ENCODE measurements at places on chromosomes 5 and 9. TPM values are rescaled to one million over a fixed set of nuclear protein-coding genes. Genes with fewer than 3 reads are reported as not detected.

GRIN3A gene
- 0.02 TPM for total RNA-seq

PIP5KL1 gene
- 6.8 TPM for total RNA-seq

KCNIP1 gene
- not detected for total RNA-seq

GRM6 gene
- total RNA-seq, result not detected

GRIA1 gene
- total RNA-seq, result not detected

PRUNE2 gene
- 0.86 TPM for total RNA-seq

NFIB gene
- total RNA-seq, result not detected

ACTBL2 gene
- not detected for total RNA-seq

SLC6A3 gene
- total RNA-seq, result not detected

GRCh38 chr5:61280761-61281427 lies 51.2 kb upstream of the ZSWIM6 start:
- DNase-seq, result no peak

DNA sequence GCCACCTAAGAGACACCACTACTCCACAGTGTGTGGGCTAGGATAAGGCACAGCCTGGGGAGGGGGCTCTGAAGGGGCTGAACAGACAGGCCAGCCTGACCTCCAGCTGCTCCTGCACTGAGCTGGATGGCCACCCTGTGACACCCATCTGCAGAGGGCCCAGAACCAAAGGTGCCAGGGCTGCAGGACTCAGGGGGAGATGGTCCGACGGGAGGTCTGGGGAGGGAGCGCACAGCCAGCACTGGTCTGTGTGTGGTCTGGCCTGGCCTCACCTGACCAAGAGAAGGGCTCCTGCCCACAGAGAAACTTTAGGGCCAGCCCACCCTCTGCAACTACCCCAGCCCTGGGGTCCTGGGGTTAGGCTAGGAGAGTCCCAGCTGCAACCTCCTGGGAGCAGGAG lies 789 bp downstream of the LTC4S start:
- DNase-seq, result no peak

- DNase-seq, result no peak
These were observed 355.3 kb downstream of the NR2F1-AS1 start for GRCh38 chr5:93225748-93226147.

GRCh38 chr9:109619310-109619709 lies 121.2 kb upstream of the PTPN3 start:
- DNase-seq, result no peak

DNA sequence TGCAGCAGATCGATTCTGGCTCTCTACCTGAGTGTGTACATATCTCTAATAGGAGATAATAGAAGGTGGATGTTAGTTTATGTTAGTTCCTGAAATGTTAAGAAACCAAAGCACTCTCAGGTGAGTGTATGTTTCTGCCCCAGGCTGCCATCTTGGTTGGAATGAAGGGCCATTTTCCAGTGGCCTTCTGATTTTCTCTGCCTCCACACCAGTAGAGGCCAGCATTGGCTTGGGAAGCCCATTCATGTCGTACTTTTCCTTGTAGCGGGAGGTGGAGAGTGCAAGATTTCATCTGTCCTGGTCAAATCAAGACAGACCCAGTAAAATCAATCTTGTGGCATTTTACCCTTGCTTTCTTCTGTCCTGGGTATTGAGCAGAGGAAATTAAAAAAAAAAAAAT lies 91.0 kb downstream of the GAS1 start:
- no peak for DNase-seq

DNA sequence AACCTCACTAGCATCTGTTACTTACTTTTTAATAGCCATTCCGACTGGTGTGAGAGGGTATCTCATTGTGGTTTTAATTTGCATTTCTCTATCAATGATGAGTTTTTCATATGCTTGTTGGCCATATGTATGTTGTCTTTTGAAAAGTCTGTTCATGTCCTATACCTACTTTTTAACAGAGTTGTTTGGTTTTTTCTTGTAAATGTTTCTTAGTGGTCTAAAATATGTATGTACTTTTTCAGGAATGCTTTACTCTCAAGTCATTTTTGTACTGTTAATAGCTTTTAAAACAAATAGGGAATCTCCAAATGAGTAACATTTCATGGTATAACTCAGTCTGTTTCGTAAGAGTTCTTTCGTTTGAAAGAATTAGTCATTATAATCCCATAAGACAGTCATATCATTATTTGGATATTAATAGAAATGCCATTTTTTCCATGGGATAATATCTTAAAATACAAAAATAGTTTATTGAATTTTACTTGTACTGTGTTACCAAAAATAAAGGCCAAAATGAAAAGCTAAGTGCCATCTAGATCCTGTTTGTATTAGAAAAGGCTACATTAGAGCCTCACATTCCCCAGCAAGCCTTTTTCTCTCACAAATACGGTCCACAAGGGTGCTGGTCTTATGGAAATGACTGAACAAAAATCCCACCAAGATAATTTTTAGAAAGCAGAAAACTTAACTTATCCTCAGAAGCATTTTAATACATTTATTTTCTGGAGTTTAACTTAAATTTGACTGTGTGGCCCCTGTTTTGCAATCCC lies 247.7 kb downstream of the PJA2 start:
- DNase-seq, result no peak

GRCh38 chr5:1524799-1525623 lies 1.3 kb upstream of the LPCAT1 start:
- DNase-seq, result no peak

- DNase-seq, result no peak
These were observed 263.0 kb upstream of the FBXL7 start for GRCh38 chr5:15236911-15237508.

- DNase-seq, result no peak
These were observed 4.4 kb upstream of the TMEM268 start for GRCh38 chr9:114606597-114607207.

DNA sequence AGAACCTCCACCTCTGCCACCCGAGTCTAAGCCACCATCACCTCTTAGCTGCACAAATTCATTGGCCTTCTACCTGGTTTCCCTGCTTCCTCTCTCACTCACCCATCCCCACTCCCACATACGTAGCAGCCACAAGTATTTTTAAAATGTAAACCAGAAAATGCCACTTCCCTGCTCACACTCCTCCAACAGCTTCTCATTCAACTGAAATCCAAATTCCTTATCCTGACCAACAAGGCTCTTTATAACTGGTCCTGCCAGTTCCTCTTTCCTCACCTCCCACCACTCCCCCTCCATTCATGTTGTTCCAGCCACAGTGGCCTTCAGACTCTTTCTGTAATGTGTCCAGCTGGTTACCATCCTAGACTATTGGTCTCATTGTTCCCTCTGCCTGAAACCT lies 25.0 kb upstream of the PALM2AKAP2 start:
- DNase-seq, result no peak

DNA sequence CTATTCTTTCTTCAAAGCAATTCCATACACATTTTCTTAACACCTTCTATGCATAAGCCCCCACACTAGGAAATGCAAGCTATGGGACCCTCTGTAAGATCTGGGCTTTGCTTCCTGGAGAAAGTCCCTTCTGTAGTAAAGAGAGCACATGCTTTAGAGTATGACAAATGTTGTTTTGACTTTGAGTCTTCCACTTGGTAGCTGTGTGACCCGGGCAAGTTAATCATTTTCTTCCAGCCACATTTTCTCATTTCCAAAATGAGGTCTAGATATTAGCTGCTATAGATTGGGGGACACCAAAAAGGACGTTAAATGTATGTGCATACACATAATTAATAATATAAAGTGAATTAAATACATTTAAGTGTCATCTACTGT lies 334.0 kb downstream of the NFIB start:
- DNase-seq, result no peak

GRCh38 chr5:126875303-126875785 lies 98.4 kb downstream of the LMNB1 start:
- DNase-seq, result no peak

GRCh38 chr5:122152266-122152900 lies 23.0 kb downstream of the ZNF474 start:
- DNase-seq, result no peak

- no peak for DNase-seq
These were observed 8.4 kb downstream of the CNOT8 start for GRCh38 chr5:154866841-154867240.

DNA sequence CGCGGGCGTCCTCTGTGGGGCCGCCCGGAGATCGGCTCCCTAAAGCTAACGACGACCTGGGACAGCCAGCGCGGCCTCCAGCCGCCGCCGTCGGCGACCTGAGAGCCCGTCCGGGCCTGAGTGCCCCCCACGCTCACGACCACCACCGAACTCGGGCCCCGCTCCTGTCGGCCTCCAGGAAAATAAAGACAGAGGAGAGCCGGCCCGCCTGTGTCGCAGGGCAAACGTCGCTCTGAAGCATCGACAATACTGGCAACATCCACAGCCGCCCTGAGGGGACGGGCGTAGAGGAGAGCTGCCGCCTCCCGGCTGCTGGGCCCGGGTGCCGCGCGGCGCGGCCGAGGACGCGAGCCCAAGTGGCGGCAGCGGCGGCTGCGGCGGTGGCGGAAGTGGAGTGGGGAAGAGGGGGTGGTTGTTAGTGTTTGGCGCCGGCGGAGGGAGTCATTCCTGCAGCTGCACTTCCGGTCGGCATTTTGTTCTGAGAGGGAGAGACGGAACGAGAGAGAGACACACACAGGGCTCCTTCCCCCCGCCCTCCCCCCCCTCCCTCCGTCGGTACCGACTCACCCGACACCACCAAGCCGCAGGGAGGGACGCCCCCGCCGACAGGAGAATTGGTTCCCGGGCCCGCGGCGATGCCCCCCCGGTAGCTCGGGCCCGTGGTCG lies at the start of gene NIPBL:
Gene NIPBL (plus strand): TSS at position 471 of the 666 bp plus-strand sequence. CDS start 76,928 bp downstream, outside the sequence.
- peak; percentile 90 for DNase-seq

DNA sequence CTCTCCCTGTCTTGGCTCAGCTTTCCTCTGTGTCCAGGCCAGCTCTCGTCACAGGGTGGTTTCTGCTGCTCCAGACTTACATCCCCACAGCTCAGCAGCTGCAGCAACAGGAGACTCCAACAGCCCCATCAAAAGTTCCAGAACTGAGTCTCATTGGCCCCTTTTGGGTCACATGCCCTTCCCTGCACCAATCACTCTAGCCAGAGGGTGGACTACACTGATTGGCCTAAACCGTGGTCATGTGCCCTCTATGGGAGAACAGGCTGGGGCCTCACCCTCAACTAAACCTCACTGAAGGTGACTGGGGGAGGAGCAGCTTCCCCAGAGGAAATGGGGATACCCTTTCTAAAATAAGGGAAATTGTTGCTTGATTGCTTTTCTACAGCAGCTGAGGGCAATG lies 44.4 kb upstream of the CPLX2 start:
- no peak for DNase-seq

DNA sequence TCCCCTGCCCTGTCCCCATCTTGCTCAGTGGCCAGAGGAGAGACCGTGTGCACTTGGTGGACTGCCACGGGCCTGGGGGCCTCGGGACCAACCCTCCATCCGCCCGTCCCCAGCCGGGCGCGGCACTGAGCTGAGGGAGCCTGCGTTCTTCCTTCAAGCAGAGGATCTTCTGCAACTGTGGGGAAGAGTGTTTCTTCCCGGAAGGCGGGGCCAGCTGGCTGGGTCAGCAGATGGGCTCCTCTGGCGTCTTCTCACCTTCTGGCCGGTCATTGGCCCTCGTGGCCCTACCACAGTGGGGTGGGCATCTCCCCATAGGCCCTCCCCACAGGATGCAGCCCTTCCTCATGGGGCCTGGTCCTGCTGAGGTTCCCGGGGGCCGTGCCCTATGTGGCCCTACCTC lies 17.4 kb downstream of the RXRA start:
- no peak for DNase-seq

- DNase-seq, result no peak
These were observed 149.0 kb upstream of the GRAMD2B start for GRCh38 chr5:126274076-126274762.

DNA sequence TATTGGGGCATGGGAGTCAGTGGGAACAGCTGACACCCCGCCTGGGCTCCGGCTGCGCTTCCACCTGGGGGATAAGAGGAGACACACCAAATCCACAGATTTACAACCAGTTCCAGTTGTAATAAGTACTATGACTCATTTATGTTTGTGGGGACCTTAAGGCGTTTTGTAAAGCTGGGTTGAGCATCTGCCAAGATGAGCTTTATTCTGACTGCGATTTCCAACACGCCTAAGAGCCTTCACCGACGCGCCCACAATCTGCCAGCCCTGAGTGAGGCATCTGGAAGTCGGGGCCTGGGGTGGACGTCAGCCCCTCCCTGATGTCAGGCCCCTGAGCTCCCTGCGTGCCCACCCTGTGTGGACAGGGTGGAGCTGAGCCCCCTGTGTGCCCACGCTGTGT lies 14.3 kb upstream of the LHX3 start:
- DNase-seq, result no peak

DNA sequence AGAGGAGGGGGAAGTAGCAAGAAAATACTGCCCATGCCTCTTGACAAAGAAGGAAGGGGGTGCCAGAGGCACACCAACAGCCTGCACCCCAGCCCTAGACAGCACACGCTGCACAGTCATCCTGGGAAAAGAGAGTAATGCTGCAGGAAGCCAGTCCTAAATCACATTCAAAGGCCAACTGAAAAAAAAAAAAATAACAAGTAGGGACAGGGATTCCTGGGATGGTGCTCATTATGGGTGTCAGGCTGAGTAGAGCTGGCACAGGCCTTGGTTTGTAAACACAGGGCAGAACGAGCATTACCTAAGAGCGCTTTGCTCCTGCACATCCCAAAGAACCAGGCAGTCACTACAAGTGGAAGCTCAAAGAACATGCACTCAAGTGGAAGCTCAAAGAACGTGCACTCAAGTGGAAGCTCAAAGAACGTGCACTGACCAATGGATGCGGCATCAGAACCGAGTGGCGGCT lies 7.8 kb downstream of the RAPGEF1 start:
- DNase-seq, result no peak

DNA sequence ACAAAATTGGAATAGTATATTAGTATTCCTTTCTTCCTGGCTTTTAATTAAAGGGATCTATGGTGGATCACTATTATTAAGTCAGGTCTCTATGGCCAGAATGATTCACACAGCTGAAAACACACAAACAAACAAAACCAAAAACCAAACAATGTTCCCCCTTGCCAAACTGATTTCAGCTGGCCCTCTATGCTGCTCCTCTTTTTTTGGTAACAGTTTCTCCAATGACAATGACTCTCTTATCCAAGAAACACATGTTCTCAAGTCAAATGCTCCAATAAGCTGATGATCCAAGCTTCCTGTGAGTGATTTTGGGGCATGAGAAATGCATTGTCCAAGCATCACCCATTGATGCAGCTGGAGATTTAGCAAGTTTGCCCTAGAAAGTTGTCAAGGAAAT lies 193.4 kb upstream of the TUT7 start:
- no peak for DNase-seq

DNA sequence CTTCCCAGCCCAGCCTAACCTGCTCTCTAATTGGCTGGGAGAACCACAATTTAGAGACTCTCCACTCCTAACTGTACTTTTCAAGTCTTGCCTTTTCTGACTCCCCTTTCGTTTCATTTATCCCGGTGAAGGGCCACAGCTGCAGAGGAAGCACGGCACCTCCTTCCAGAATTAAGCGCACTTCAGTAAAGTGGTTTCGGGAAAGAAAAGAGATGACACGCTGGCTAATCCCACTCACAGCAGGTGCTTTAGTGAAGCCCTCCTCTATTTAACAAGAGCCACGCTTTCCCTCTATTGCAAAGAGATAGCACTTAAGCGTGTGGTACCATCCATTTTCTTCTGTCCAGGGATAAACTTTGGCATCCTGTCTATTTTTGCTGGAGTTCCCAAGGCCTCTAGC lies 4.8 kb downstream of the DNAH5 start:
- no peak for DNase-seq
